ENCODE measurements at places on chromosomes 16 and 17.

- no peak for DNase-seq
These were observed 29.9 kb downstream of the PLCG2 start for GRCh38 chr16:81808933-81809480.

DNA sequence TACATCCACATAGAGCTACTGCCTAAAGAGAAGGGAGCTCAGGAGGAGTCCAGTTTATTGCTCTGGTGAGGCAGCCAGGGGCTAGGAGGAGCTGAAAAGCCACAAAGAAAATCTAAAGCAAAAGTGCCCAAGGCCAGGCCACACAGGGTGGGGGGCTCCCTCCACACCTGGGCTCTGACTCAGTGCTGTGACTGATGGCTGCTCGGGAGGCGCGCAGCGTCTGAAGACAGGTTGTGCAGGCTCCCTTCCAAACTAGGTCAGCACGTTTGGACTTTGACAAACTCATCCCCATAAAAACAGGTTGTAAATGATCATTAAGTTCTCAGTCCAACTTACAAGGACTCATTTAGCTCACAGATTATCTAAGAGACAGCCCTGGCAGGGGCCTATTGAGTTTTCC lies 22.2 kb upstream of the LCMT1 start:
- no peak for DNase-seq

DNA sequence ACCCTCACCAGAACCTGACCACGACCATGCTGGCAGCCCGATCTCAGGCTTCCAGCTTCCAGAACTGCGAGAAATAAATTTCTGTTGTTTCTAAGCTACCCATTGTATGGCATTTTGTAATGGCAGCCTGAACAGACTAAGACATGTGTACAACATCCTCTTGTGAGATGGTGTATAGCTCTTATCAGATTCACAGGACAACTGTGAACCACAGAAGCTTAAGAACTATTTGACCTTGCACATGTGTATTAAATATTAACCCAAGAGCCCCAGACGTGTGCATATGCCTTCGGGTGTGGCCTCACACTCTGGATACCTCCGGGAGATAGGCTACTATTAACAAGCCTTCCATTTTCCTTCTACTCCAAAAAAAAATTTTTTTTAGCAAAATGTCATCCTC lies 248.9 kb downstream of the SLC39A11 start:
- no peak for DNase-seq

- DNase-seq: no peak
These were observed 72.7 kb upstream of the TNRC6C start for GRCh38 chr17:77885678-77886386.

GRCh38 chr16:86355531-86355930 lies 154.8 kb upstream of the FOXF1 start:
- no peak for DNase-seq

- no peak for DNase-seq
These were observed 35.8 kb downstream of the AKAP1 start for GRCh38 chr17:57120814-57121213.

- DNase-seq: no peak
These were observed 7.1 kb downstream of the CYB5D2 start for GRCh38 chr17:4150096-4150495.

DNA sequence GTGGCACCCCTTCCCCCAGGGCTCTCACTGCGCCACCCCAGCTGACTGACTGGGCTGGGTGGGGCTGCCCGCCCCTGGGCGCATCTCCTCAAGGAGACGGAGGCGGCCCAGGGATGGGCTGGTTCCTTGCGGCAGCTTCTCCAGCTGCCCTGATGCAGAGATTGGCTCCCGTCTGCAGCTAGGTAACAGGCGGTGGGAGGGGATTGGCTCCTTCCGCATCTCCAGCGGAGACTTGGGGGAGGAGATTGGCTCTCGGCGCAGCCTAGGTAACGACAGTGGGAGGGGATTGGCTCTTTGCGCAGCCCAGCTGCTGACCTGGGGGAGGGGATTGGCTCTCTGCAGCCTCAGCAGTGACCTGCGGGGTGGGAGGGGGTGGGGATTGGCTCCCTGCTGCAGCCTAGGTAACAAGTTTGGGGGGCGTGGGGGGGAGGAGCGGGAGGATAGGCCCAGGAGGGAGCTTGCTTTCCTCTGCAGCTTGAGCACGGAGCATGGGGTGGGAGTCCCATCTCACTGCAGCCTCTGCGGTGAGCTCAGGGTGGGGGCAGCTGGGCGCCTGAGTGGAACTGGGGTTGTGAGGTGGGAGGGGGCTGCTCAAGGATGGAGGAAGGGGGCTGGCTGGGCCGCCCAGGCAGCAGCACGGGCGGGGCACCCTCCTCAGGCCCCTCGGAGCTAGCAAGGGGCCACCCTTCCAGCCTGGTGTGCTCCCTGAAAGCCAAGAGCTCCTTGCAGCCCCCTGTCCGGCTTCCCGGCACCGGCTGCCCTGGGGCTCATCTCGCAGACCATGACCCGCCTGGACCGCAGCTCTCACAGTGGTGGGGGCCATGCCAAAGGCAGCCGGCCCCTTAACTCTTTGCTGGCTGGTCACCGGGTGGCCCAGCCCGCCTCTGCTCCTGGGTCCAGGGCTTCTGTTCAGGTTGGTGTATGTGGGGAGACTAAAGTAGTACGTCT lies 6.4 kb downstream of the NFE2L1 start:
- no peak for DNase-seq

- DNase-seq: no peak
These were observed 1.5 kb downstream of the PIP4K2B start for GRCh38 chr17:38797828-38798227.

GRCh38 chr16:58096249-58096648 lies 32.9 kb downstream of the CFAP20 start:
- no peak for DNase-seq

DNA sequence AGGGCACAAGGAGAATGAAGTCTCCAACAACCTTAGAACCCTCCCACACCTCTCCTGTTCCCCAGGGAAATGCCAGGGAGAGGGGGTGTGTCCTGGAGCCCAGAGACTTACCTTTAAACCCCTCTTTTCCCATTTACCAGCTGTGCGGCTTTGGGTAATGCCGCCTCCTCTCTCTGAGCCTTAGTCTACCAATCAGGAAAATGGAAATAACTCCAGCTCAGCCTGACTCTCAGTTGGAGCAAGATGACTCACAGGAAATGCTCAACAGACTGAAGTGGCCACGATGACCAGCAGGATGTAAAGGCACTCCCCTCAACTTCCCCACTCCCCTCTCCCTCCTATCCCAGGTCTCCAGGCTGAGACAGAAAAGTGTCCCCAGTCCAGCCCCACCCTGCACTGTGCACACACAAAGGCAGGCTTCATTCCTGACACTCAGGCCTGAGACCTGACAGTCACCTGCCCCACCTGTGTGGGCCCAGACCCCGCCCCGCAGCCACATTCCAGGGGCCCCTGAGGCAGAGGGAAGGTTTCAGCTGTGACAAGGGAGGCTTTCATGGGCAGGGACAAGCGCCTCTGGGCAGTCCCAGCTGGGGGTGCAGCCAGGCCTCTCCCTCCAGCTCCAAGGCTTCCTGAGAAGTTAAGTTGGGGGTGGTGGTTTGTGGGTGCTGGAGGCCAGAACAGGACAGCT lies 3.0 kb upstream of the KRT15 start:
- DNase-seq: no peak

- no peak for DNase-seq
These were observed 417.1 kb downstream of the TMEM114 start for GRCh38 chr16:8173111-8173644.

DNA sequence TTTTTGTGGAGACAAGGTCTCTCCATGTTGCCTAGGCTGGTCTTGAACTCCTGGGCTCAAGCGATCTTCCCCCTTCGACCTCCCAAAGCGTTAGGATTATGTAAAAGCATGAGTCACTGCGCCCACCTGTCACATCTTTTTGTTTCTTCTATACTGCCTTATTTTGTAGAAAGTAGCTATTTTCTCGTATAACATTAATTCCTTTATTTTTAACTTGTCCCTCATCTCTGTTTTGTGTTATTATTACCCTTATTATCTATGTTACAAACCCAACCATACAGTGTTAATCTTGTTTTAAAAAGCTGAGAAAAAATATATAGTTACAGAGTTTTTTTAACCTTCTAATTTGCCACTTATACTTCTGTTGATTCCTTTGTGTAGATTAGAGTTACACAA lies 1.4 kb upstream of the TXNDC11 start:
- DNase-seq: no peak

DNA sequence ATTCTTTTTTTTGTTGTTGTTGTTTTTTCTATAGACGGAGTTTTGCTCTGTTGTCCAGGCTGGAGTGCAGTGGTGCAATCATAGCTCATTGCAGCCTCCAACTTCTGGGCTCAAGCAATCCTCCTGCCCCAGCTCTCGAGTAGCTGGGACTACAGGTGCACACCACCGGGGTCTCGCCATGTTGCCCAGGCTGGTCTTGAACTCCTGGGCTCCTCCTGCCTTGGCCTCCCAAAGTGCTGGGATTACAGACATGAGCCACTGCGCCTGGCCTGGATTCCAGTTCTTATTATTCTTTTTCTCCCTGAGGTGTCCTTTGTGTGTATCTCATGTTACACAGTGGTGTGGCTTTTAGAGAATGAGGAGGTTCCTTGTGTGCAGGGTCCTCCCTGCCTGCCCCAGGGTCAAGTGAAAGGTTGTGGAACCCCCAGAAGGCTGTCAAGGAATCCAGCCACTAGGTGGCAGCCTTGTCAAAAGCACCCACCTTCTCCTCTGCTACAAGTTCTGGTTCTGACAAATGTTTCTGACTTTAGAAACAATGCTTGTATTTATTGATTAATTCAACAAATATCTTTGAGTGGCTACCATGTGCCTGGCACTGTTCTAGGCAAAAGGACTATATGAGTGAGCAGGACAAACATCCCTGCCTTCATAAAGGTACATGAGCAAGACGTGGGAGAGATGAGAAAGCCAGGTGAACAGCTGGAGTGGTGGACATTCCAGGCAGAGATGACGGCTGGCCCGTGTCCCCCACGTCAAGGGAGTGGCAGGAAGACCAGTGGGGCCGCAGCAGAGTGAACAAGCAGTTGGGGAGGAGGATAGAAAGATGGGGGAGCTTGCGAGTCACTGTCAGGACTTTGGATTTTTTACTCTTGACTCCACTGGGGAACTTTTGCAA lies 112.4 kb downstream of the SPECC1 start:
- DNase-seq: peak; percentile 65

DNA sequence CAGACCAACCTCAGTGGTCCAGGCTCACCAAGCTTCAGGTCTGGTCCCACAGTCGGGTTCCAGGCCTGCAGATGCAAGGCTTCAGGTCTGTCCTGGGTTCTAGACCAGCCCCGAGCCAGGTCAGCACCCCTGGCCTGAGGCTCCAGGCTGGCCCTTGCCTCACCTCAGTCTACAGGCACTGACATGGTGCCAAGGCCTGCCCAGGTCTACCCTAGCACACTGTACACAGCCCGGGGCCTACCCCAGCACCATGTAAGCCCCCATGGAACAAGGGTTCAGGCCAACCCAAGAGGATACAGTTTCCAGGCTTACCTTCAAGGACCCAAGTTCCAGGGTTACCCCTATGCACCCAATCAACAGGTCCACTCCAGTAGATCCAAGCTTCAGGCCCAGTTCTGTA lies 26.8 kb downstream of the ZFP1 start:
- DNase-seq: no peak

GRCh38 chr17:17779015-17779611 lies 57.7 kb downstream of the SREBF1 start:
- DNase-seq: no peak

DNA sequence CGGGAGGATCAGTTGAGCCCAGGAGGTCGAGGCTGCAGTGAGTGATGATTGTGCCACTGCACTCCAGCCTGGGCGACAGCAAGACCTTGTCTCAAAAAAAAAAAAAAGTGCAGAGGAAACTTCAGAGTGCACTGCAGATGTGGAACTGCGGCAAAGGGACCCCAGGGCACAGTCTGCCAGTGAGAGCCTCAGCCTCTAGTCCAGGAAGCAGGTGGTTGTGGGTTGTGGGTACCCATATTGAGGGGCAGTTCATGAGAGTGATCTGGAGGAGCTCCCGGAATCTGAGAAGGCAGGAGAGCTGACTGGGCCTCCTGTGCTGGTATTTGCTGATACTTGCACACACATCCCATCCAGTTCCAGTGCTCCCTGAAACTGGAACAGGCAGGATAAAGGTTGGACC lies 13.1 kb downstream of the FOXN1 start:
- DNase-seq: no peak

DNA sequence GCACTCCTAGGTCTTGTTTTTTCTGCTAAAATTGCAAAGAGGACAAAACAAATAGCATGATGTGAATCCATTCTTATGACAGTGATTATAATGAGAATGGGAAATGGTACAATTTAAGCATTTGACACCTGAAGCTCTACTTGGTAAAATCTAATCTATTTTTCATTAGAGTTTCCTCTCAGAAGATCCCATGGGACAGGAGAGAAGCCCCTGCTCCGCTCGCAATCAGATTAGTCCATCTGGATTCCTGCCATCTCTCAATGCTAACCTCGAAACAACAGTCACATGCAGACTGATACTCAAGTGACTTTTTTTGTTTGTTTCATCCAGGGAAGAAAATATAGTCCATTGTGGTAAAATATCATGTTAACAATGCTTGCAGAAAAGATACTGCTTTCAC lies 107.4 kb upstream of the TOM1L1 start:
- no peak for DNase-seq

GRCh38 chr17:1574697-1575471 lies 12.3 kb upstream of the PITPNA start:
- no peak for DNase-seq

DNA sequence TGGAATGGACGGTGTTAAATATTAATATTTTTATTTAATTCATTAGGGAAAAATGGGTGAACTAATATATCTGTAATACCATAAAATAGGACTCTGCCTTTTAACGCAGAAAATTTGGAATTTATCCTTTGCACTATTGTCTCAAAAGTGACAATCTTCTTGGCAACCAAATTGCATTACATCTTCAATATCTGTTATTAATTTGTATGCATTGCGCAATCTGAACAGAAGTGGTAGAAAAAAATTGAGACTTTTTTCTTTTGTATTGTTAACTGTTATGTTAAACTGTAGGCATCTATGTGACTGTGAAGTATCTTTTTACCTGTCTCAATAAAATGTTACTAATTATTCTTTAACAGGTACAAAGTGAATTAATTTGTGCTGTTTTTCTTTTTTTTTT lies 55.6 kb downstream of the PPM1E start:
- no peak for DNase-seq

DNA sequence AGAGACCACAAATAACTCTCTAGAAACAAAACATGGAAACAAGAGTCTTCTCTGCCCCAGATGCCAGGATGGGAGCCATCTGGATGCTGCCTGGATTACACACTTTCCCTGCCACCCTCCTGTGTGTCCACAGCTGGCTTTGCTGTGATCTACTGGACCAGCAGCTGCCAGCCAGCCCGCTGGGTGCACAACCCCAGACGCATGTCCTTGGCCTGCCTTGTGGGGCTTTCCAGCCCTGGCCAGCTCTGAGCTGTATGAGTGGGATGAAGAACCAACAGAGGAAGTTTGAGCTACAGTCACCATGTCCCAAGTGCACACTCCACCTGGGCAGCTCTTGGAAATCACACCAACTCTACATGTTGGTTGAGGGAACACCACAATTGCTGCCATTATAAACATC lies 57.0 kb upstream of the TNRC6C start:
- no peak for DNase-seq

DNA sequence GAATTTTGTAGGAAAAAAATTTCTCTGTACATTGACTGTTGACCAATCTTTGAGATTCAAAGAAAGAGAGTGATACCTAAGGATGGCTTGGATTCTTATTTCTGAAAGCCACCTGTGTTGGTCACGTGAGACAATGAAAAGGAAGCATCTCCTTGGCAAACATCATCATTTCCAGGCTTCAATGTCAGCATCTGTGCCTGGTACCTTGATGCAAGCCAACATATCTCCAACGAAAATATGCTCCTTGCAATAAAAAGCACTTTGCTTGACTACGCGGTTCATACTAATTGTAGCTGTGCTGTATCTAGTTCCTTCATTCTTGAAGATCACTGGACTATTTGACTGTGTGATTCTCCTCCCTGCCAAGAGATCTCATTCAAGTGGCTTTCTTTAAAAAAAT lies 503.4 kb upstream of the PSMD7 start:
- DNase-seq: no peak
